ENCODE measurements at places on chromosomes 13 and 19.

DNA sequence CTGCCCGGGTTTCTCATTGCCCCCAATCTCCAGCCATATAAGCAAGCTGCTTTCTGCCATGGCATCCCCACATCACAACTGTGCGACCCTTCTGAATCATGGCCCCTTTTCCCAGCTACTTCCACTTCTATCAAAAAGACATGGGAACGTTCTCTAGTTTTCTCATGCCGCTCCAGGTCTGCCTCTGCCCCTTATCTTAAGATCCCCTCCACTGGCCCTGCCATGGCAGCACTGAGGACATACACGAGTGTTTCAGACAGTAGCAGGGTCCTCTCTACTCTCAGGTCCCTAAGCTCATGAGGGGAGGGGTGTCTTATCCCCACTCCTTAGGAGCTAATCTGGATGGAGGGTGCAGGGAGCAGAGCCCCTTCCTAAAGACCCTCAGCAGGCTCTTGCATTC, 5.5 kb upstream of the AMER2 start:
- DNase-seq = peak; percentile 85

DNA sequence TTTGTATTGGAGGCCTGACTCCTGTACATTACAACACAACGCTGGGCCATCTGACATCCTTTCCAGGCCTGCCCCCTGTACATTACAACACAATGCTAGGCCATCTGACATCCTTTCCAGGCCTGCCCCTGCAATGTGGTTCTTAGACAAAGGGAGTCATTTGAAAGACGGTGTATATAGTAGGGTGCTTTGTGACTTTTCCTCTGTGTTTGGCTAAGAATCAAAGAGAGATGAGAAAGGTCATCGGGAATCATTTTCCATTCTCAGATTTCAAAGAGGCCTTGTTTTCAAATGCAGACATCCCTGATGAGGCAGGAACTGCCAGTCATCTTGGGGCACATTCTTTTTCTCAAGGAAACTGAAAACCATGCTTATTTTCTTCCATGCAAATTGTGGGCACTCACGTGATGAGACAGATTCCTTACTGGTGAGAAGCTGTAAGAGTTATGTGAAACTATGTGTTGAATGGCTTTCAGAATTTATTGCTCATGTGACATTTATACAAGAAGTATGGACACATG, 551.6 kb downstream of the MYO16 start:
- no peak for DNase-seq

DNA sequence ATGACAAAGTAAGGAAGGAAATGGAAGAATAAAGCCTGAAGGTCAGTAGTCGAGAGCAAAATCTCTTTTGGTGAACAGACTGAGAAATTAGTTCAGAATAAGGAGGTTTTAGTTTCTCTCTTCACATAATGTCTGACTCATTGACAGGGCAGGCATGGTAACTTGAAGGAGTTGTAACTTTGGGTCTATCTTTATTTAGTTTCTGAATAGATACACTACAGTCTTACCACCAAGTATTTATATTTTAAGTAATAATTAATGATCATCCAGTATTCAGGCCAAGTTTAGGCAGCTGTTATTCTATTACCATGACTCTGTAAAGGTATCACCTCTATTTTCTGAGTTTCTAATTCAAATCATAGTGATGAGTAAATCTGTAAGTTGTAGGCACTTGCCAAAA, 219.9 kb downstream of the SPRY2 start:
- DNase-seq = no peak

GRCh38 chr13:113665597-113666328, 1.3 kb upstream of the GRK1 start:
- no peak for DNase-seq

DNA sequence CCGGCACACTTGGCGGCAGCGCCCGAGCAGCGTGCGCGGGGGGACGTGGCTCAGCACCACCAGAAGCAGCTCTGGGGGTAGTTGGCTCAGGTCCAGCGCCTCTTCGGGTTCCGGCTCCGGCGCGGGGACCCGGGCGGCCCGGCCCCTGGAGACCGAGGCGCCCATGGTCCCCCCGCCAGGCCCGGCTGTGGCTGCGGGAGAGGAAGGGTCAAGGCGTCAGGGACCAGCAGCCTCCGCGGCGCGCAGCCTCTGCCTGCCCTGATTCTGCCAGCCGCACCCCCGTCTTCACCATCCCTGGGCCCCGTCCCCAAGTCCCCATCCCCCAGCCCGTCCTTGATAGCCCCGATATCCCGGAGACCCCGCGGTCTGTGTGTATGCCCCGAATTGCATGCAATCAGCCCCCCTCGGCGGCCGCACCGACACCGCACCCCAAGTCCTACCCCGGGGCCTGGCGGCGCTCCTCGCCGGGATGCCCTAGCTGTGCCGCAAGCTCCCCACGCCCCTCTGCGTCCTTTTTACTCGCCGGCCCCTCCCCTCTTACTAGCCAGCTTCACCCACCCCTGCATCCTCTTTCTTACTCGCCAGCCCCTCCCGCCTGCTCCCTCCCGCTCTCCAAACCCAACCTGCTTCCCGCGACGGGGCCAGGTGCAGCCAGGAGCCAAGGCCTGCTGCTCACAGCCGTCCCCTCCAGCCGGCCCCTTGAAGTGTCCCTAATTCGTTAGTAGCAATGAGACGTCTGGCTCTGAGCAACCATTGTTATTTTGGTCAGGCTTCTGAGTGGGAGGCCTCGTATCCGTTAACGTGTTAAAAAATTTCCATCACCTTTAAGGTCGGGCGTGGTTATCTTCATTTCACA, at the start of gene FBXO27:
FBXO27 (minus strand) TSS at position 487 of the 856 bp plus-strand sequence; CDS start at position 165, 322 bp downstream.
- no peak for DNase-seq

DNA sequence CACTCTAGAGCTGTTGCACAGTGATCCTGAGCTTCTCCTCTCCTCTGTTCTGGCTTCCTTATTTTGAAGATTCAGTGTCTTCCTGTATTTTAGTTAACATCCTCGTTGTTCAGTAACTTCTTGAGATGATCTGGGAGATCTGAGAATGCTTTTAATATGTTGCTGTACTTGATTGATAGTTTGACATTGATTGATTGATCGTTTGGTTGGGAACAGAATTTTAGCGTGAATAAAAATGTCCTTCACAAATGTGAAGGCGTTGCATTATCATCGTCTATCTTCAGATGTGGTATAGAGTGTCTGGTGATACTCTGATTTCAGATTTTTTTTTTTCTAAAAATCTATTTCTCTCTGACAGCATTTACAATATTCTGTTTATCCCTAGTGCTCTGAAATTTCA, 80.1 kb upstream of the KLF12 start:
- no peak for DNase-seq

DNA sequence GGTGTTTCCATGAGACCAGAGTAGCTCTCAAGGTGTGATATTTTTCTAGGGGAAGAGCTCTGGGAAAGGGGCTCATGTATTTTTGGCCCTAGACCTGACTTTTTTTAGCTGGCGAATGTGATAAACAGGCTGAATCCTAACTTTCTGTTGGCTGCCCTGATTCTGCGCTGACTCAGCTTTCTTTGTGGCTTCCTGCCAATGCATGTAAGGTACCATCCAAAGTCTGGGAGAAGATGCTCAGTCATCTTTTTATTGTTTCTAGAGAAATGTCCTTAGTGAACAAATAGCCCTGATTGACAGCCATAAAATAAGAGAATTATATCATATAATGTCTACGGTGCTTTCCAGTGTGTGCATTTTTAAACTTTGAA, 113.6 kb upstream of the MBNL2 start:
- peak; percentile 77 for DNase-seq

- peak; percentile 85 for DNase-seq
Measured at GRCh38 chr19:38741670-38742069, 2.6 kb downstream of the CAPN12 start.

- no peak for DNase-seq
Measured at GRCh38 chr13:30172593-30173302, 134.6 kb downstream of the KATNAL1 start.

- no peak for DNase-seq
Measured at GRCh38 chr19:45505151-45505995, 1.9 kb upstream of the VASP start.

- DNase-seq = no peak
Measured at GRCh38 chr13:21014502-21015170, 46.8 kb downstream of the LATS2 start.

- no peak for DNase-seq
Measured at GRCh38 chr13:98826146-98826545, 73.7 kb upstream of the SLC15A1 start.

- no peak for DNase-seq
Measured at GRCh38 chr13:84136582-84136981, 254.3 kb upstream of the SLITRK1 start.

DNA sequence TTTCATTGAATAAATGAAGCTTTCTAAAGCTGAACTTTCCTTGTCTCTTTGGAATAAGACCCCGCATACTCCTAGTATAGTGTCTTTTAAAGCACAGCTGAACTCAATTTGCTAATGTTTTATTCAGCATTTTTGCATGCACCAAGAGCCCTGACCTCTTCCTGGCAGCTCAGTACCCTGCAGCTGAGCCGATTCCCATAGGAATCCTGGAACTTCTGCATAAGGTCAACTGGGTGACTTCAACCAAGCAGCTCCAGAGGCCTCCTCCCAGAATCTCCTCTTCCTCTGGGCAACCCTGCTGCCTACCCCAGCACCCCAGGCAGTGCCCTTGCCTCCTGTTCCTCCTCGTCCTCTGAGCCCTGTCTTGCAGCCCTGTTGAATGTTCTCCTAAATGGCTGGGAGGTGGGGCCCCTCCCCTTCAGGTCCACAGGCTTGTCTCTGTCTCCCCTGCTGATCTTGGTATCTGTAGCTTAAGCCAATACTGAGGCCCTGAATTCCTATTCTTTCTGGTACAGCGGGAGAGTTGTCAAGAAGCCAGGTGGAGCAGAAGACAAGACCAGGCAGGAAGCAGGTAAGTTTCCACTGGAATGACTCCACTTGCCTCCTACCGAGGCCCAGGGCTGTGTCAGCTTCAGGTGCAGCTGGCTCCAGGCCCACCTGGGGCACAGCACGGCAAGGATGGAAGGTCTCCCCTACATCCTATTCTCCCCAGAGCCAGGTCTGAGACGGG, 23.6 kb upstream of the CCDC124 start:
- DNase-seq = no peak

DNA sequence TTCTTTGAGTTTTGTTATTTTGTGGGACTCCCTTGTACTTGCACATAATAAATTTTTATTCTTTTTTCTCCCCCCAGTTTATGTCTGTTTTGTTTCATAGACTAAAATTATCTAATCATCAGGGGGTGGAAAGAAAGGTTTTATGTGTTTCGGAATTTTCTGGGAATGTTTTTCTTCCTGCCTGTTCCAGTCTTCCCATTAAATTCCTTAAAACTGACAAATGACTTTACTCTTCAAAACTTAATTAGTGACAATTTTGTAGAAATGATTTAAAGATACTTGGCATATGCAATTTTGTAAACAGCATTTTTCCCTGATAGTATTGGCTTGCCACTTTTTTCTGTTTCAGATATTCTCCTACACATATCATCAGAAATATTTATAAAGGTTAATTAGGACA, 1813.4 kb downstream of the PCDH9 start:
- no peak for DNase-seq

GRCh38 chr19:41323430-41324125, 13.6 kb downstream of the CCDC97 start:
- DNase-seq = no peak

- DNase-seq = peak; percentile 99
Measured at GRCh38 chr19:46856062-46857022, 4.5 kb upstream of the ARHGAP35 start.

DNA sequence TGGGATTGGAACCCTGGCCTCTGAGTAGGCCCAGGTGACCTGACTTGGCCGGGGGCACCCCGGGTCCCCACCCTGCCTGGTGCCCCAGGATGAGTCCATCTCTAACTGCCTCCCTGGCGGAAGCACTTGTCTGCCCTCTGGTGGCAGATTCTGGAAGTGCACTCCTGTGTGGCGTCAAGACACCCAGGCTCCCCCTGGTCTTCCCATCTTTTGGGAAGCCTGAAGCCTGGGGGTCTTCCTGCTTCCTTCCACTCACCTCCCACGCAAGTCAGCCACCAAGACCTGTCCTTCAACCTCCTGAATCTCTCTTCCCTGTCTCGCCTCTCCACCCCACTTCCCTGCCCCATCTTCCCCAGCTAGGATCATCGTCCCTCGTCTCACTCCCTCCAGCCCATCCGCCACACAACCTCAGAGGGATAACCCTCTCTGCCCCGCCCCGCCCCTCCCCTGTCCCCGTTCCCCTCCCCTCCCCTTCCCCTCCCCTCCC, 7.4 kb downstream of the RABAC1 start:
- DNase-seq = no peak

GRCh38 chr19:14433554-14434501, 722 bp downstream of the PKN1 start:
- DNase-seq = no peak

GRCh38 chr19:45824531-45825262, 9.6 kb upstream of the RSPH6A start:
- no peak for DNase-seq

GRCh38 chr13:25213715-25214114, 41.6 kb upstream of the AMER2 start:
- DNase-seq = no peak

- DNase-seq = no peak
Measured at GRCh38 chr13:30480292-30480950, 14.7 kb upstream of the HMGB1 start.

- DNase-seq = no peak
Measured at GRCh38 chr19:2385053-2385721, 25.1 kb downstream of the TMPRSS9 start.

- no peak for DNase-seq
Measured at GRCh38 chr19:41175801-41176777, 16.9 kb upstream of the CYP2S1 start.

DNA sequence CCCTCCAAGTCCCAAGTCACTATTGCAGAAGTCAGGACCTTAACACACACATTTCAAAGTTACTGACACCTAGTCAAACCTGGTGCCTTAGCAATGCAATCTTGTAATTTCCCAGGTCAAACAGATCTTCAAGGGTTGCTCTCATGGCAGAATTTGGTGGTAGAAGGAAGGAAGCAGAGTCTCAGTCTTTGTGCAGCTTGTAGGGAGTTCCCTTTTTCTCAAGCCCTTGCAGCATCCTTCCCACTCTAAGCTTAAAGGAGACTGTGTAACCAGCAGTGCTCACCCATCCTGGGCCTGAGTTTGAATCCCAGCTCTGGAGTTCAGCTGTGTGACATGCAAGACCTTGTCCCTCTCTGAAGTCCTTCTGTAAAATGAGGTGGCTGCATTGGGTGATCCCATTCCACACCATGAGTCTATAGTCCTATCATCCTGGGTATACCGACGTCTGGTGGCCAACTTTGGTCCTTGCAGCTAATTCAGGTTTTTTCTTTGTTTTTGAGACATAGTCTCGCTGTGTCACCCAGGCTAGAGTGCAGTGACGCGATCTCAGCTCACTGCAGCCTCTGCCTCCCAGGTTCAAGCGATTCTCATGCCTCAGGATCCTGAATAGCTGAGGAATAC, 9.8 kb downstream of the SIGLEC10 start:
- DNase-seq = no peak

DNA sequence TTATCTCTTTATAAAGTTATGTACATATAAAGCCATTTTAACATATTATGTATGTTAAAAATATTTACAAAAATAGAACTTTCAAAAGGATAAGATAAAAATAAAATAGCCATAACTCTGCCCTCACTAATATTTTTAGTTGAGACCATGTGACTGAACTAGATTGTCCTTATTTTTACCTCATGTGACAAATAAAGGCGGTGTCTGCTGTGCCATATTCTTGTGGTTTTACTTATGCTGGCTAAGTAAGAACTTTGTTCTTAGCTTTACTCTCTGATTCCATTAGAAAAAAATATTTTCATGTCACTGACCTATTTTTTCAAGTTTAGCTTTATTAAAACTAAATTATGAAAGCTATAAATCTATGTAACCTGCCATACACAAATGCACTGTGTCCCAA, 135.6 kb upstream of the TSC22D1 start:
- no peak for DNase-seq

GRCh38 chr13:44416301-44416700, 42.7 kb downstream of the SERP2 start:
- DNase-seq = no peak
